Activated CD4-positive, alpha-beta T cell treated with anti-CD3 and anti-CD28 coated beads, Interleukin-2, amount 10 ng/mL, durations not matched to agents 7 days and 5 days (primary cell): ENCODE measurements at places on chromosomes 5 and 9. TPM values are rescaled to one million over a fixed set of nuclear protein-coding genes. Genes with fewer than 3 reads are reported as not detected.

SETD9 gene
- total RNA-seq, result 4.0 TPM

FABP6 gene
- not detected for total RNA-seq

IL13 gene
- 2.5 TPM for total RNA-seq

SYK gene
- 0.92 TPM for total RNA-seq

GPR21 gene
- total RNA-seq, result 0.94 TPM

TIMD4 gene
- 0.92 TPM for total RNA-seq

WDR38 gene
- not detected for total RNA-seq

EQTN gene
- not detected for total RNA-seq

ADAMTSL2 gene
- total RNA-seq, result not detected

RUSC2 gene
- total RNA-seq, result 3.6 TPM

DNAJA1 gene
- total RNA-seq, result 159 TPM

CAAP1 gene
- 16.3 TPM for total RNA-seq

FOXI1 gene
- not detected for total RNA-seq

FAM169A gene
- 3.6 TPM for total RNA-seq

DNA sequence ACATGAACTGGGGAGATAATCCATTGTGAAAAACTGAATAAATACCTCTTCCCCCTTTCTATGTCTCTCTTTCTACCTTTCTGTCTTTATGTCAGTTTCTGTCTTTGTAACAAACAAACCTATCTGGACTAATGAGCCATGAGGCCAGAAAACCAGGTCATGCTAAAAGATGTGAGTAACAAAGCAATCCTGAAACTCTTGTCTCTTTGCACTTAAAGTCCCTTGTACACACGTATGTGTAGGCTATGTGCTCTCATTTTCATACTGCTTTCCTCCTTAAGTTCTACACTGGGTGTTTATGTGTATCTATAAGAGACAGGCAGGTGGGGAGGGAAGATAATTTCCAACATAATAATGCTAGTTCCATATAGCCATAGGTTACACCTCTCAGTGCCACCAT is 123.8 kb upstream of the PTGER4 start:
- DNase-seq, result no peak

- DNase-seq, result no peak
These were observed 159.9 kb downstream of the PPP2R2B start for GRCh38 chr5:146718609-146719008.

DNA sequence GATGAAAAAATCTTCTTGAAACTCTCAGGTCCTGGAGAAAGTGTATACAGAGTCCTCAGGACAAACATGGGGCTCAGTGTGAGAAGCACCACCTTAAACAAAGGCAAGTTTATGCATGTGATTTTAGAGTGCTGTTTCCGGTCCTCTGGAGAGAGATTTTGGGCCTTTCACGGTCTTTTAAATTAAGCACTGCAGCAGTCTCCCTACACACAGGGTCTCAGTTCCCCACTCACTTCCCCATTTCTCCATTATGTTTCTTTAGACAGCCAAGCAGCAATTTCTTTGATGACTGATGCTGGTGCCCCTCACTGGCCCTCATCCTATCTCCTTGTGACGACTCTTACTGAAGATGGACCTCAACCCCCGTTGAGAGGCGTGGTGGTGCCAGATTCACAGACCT is 220.2 kb upstream of the CLINT1 start:
- no peak for DNase-seq

GRCh38 chr5:90987726-90988125 is 395.4 kb downstream of the ARRDC3 start:
- no peak for DNase-seq

DNA sequence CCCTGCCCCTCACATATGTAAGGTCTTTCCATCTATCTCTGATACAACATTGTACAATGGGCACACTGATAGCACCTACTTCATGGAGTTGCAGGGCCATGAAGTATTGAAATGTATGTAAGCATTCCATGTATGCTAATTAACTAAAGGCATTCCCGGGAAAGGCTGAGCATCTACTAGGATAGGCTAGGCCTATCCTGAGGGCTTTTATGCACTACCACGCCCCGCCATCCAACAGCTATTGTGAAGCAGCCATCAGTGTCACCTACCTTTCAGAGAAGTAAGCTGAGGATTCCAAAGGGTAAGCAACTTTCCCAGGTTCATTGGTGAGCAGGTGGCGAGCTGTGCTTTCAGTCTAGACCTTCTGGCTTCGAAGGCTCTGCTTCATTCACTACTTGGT is 47.6 kb downstream of the NSG2 start:
- no peak for DNase-seq

- DNase-seq, result no peak
These were observed 56.0 kb downstream of the AUH start for GRCh38 chr9:91305596-91306295.

GRCh38 chr9:33510262-33511183 is 13.5 kb upstream of the ANKRD18B start:
- DNase-seq, result peak; percentile 47

DNA sequence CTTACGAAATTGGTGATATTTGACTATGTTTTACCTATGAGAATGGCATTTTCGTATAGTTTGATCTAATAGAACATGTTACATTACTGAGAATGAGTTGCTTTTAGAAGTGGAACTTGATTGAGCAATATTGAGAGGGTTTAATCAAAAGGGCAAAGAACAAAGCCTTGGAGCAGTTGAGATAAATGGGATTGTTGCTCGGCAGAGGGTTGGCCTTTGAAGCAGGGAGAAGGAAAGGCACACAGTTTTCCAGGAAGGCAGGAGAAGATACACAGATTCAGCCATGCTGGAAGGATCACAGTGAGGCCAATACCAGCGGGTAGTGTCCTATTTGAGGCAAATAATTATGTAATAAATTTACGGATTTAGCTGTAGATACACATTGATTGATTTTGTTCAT is 19.5 kb downstream of the MAN2A1 start:
- no peak for DNase-seq

DNA sequence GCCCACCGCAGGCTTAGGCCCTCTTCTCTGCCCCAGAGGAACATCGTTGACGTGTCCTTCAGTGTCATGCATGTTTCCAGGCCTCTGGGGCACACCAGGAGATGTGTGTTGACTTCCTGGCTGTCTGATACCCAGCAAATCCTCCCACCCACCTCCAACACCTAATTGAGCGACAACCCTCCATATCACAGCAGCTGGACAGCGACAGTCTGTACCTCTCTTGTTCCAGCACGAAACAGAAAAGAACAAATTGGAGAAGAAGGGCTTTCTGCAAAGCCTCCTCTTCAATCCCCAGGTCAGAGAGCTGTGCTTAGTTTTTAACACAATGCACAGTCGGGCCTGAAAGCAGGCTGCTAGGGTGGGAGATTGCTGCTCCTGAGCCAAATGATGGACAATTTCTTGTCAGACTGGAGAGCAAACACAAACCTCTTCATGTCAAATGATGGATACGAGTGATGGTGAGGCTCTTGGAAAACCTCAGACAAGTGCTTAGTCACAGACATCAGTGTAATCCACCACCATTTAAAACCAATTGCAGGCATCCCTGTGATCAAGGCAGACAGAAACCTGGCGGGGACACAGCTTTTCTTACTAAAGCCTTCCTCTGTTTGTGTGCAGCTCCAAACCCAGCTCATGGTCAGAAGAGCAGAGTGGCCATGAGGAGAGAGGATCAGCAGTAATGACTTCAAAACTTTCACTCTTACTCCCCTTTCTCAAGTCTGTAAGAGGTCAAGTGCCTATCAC is 110.6 kb downstream of the EBF1 start:
- no peak for DNase-seq

DNA sequence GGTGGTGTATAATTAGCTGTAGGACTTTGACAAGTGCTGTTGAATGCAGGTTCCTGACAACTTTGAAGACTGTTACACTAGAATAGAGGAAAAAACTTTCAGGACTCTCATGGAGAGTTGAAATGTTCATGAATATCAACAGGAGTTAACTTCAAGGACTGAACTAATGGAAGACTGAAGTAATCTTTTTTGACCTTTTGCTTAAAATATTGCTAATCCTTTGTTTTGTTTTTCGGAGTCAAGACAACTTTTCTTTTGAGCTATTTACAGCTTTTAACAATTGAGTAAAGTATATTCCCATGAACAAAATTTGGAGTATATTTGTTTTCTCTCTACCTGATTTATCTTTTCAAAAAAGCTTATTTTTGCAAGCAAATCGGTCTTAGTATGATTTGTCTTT is 34.1 kb upstream of the MTMR12 start:
- DNase-seq, result no peak

DNA sequence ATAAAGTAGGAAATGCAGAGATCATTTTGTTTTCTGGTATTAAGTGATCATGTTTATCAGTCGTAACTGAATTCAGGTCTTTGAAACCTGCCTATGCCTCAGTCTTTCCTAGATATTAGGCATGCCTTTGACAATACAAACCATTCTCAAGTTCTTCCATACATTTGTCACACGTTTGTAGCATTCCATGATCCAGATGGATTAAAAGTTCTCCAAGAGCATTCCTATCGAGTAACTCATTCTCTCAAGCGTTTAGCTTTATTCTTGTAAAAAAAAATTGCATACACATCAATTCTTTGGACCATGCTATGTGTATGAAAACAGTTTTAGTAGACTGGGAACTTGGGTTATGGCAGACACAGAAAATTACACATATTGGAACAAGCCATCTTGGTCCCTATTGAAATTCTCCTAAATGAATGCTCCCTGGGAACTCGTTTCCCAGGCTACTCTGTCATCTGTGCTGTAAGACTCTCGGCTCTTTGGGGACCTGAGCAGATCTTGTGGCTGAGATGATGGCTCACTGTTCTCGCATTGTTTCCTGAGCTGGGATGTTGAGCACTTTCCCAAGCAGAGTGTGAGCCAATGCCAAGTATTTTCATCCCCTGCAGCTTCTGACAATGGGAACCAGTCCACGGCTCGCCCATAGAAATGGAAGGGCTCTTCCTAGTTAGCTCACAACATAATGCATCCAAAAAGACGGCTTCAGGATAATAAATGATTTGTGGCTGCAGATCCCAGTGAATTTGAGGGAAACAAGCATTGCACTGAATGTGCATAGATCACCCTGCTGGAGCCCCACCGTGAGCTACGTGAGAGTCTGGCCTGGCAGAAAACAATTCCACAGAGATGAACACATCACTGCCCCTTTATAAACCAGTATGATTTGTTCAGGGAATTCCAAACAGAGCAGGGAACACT is 230.2 kb downstream of the IRX1 start:
- no peak for DNase-seq

DNA sequence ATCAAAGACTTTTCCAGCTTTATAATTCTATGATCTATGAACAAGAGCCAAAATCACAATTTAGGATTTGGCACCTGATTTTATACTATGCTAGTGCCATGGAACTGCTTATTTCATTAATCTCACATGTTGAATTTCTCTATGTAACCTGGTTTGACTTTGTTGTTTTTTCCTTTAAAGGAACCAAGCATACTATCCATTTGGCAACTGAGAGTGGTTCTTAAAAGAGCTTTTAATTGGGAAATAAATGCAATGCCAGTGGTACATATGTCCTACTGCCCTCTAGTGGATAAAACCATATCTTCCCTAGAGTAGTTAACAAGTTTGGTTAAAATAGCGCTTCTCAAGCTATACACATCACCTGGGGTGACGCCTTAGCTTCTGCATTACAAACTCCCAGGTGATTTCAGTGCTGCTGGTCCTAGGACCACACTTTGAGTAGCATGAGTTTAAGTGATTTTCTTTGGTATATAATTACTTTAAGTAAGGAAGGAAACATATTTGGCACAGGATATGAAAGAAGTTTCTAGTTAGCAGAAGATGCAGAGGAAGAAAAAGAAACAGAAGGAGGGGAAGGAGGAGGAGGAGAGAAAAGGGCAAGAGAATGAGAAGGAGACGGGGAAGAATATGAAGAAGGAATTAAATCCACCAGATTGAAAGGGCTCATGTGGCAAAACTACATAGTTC is 56.8 kb downstream of the FGF10 start:
- DNase-seq, result no peak

GRCh38 chr5:63878788-63879187 is 83.5 kb downstream of the HTR1A start:
- no peak for DNase-seq

DNA sequence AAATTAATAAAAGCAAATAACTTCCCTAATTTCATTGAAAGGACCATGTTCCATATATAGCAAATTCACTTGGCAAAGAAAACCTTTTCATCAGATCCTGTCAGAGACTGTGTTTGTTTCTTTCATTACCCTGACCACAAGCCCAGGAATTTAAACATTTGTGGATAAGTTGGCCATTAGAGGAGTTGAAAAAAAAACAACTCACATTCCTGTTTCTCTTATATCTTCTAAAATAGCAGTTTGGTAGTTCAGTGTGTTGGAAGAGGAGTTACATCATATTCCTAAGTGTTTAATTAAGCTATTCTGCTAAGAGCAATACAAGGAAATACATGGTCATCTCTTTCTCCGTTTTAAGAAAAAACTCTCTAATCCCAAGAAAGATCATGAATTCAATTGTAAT is 505.6 kb downstream of the TLE1 start:
- no peak for DNase-seq

GRCh38 chr9:128771745-128772519 is at the start of gene ZER1:
Gene ZER1 (minus strand): TSS chr9:128771927. CDS start chr9:128755565, 16,362 bp downstream.
- peak; percentile 94 for DNase-seq

- DNase-seq, result no peak
These were observed 31.2 kb downstream of the ZNF618 start for GRCh38 chr9:113907282-113907681.

- no peak for DNase-seq
These were observed 86.9 kb downstream of the AOPEP start for GRCh38 chr9:94813379-94813778.

DNA sequence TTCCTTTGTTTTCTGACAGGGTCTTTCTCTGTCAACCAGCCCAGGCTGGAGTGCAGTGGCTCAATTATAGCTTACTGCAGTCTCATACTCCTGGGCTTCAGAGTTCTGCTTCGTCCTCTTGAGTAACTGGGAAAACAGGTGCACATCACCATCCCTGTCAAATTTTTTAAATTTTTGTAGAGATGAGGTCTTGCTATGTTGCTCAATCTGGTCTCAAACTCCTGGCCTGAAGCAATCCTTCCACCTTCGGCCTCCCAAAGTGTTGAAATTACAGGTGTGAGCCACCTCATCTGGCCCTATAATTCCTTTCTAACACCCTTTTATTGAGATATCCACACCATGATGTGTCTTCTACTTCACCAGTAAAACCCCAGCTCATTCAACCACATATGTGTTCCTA is 341.6 kb upstream of the PCSK5 start:
- DNase-seq, result no peak

- DNase-seq, result no peak
These were observed 151.3 kb downstream of the SAXO1 start for GRCh38 chr9:18881758-18882157.

DNA sequence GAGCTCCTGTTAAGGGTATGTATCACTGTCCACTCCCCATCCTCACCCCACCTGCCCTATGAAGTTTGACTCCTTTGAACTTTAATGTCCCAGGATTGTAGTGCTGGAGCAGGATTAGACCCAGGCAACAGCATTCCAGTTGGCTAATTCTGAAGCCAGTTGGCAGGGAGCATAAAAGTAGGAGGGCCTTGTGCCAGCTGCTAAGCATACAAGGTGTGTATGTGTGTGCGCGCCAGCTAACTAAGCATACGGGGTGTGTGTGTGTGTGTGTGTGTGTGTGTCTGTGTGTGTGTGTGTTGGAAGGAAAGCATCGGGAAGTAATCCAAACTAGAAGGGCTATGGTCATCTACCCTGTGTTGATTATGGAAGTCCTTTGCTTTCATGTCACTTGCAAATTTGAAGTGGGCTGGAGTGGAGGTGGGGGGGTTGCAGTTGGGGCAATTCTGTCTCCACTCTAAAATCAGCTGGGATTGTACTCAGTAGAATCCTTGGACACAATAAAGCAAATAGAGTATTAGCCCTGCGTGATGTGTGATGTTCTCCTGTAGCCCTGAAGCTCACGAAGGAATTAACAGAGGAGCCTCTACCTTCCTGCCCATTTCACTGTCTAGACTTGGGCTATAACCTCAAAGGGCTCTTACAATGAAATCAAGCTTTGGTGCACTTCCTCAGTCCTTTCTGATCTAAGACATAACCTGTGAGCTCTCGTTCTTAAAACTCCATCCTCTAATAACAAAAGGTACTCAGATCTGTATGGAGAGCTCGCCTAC is 26.9 kb downstream of the HMGCR start:
- DNase-seq, result no peak
